ENCODE measurements at places on chromosomes 2 and 18.

- DNase-seq, result no peak
These were observed 173.8 kb upstream of the TMEM200C start for GRCh38 chr18:6069103-6069502.

DNA sequence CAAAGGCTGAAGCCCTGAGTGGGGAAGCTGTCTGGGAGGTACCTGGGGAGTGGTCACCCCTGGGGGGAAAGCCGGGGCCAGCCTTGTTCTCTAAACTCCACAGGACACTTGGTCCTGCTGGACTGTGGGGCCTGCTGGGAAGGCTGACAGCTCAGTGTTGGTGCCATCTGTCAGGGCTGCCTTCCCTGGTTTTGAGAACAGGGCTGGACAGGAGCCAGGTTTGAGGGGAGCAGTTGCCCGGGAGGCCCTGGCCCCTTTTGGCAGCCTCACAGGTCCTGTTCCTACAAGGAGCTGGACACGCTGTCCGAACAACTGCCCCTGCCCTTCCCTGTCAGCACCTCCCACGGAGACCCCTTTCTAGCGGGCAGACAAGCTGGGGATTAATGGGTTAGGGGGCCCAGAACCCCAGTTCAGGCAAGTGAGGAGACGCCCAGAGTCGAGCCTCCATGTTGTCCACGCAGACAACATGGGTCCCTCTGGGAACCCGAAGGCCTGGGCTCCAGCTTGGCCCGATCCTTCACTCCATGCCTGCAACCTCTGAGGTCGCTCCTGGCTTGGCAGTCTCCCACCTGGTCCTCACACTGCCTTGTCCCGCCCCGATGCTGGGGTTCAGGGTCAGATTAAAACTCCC, 40.8 kb downstream of the ATOH8 start:
- no peak for DNase-seq

DNA sequence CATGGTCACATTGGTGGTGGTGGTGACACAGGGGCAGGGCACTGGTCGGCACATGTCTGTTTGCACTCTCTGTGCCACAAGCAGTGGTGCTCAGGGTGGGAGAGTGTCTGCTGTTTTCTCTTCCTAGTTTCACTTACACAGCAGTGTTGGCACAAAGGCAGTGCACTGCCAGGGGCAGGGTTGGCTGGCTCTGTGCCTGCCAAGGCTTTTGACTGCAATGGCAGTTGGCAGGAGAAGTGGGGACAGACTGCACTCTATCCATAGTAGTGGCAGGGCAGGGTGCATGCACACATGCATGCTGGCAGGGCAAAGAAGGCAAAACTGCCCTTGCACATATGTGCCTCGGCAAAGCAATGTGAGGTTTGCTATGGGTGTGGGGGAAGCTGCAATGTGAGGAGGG, 635.9 kb downstream of the SUCLG1 start:
- no peak for DNase-seq

GRCh38 chr2:129729646-129730045, 249.8 kb upstream of the RAB6C start:
- no peak for DNase-seq

GRCh38 chr2:15729709-15730544, 138.3 kb downstream of the DDX1 start:
- DNase-seq, result no peak

- DNase-seq, result no peak
These were observed 17.7 kb downstream of the IWS1 start for GRCh38 chr2:127508631-127509034.

GRCh38 chr2:54903736-54904554, 146.3 kb downstream of the RTN4 start:
- DNase-seq, result no peak

DNA sequence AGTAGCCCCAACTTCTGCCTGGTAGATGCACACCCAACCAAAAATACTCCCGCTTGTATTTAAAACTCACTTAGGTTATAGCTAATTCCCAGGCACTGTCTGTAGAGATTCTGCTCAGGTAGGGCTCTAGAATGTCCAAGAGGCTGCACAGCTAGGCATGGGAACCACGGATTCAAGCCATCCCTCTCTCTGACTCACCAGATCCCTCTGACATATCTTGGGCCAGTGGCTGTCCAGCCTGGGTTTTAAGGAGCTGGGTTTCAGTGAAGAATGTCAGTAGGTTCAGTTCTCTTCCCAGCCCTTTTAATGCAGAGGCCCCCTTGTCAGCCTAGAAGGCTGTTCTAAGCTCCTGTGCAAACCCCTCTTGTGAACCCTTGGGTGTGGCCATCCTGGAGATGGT, 15.9 kb upstream of the IL1R1 start:
- no peak for DNase-seq

DNA sequence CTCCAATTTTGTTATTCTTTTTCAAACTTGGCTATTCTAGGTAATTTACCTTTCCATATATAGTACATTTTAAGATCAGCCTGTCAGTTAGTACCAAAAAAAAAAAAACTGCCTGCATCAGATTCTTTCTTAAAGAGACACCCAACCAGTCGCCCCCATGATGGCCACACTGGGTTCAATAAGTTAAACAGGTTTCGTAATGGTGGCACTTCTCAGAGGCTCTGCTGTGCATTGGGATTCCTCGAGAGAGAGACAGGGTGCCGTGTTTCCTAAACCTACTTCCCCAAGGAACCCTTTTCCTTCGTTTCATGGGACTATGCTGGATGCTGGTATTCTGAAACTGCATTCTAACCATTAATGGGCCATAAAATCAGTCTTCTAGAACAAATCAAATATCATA, 37.4 kb downstream of the MYO7B start:
- no peak for DNase-seq

- no peak for DNase-seq
These were observed 436.0 kb upstream of the CWC22 start for GRCh38 chr2:180442860-180443644.

- DNase-seq, result no peak
These were observed 92.4 kb downstream of the ZAP70 start for GRCh38 chr2:97805776-97806175.

- no peak for DNase-seq
These were observed 13.0 kb downstream of the PTMA start for GRCh38 chr2:231720987-231721966.

GRCh38 chr18:28176948-28177827, at the start of gene CDH2:
Gene CDH2 (minus strand): TSS chr18:28177130. CDS start chr18:28177022, 108 bp downstream.
- DNase-seq, result peak; percentile 95

DNA sequence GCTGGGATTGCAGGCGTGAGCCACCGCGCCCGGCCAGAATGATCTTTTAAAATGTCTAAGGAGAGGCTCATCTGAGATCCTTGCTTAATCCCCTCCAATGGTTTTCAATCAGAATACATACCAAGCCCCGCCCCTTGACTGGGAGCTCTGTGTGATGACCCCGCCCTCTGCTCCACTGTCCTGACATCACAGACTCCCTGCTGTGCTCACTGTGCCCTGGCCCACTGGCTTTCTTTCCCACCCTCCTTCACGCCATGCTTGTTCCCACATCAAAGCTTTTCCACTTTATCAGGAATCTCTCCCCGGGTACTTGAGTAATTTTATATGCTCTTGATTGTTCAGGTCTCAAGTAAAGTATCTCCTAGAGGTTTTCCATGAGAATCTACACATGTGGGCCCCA, 762.3 kb upstream of the ID2 start:
- no peak for DNase-seq

DNA sequence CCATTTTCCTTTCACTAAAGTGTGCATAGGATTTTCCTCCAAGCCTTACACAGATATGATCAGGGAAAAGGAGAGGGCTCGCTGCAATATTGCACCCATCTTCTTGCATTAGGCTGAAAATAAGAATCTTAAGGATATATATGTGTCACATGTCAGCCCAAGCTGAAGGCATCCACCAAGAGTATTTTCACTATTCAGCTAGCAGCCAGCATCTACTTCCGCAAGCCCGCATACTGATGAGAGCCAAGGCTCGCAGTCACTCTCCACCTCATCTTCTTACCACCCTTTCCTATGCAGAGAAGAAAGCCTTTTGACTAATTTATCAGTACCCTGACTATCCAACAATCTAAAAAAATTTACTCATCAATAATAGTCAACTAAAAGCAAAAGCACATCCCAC, 6.1 kb downstream of the TMEM163 start:
- no peak for DNase-seq

GRCh38 chr2:95039363-95039762, 13.9 kb downstream of the MAL start:
- DNase-seq, result no peak

DNA sequence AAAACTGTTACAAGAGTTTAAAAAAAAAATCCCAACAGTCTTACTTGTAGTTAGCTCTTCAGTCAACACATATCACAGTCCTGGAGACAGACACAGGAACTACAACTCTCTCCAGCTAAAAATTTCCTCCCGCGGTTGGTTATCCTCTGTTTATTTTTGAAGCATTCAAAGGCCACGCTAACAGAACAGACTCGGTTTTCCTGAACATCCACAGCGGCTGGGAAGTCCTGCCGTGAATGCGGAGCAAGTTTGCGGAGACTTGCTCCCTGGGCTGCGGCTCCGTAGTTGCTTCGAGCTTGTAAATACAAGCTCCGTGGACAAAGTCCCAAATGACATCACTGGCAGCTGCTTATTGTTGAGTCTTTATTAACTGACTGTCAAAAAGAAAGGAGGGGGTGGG, at the start of gene NCKAP5:
TSS of gene NCKAP5 (minus strand) at position 292 of the 400 bp plus-strand sequence. CDS start 50,937 bp downstream, outside the sequence.
- peak; percentile 57 for DNase-seq

- DNase-seq, result no peak
These were observed 326.2 kb upstream of the MEX3C start for GRCh38 chr18:51523671-51524070.

DNA sequence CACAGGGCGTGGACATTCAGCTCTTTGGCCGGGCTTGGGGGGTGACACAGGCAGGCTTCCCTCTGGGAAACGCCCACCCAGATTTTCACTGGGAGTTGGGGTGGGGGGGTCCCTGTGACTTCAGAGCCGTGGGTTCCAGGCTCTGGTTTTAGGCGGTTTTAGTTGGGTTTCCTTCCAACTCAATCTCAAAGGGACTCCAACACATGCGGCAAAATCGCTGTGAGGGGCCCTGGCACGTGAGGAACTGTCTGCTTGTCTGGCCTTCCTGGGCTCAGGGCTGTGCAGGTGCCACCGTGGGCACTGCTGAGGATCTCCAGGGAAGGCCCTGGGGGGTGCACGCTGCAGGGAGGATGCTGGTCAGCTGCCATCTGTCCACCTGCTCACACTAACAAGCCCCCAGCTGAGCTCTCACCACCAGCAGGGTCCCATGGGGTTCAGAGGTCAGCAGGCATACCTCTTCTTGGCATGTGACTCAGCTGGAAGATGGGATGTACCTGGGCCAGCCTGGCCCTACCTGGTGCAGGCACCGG, 11.7 kb downstream of the HS6ST1 start:
- DNase-seq, result no peak

- no peak for DNase-seq
These were observed 48.3 kb downstream of the COL3A1 start for GRCh38 chr2:189022492-189022891.

- DNase-seq, result no peak
These were observed 26.8 kb downstream of the TNP1 start for GRCh38 chr2:216833061-216833460.

DNA sequence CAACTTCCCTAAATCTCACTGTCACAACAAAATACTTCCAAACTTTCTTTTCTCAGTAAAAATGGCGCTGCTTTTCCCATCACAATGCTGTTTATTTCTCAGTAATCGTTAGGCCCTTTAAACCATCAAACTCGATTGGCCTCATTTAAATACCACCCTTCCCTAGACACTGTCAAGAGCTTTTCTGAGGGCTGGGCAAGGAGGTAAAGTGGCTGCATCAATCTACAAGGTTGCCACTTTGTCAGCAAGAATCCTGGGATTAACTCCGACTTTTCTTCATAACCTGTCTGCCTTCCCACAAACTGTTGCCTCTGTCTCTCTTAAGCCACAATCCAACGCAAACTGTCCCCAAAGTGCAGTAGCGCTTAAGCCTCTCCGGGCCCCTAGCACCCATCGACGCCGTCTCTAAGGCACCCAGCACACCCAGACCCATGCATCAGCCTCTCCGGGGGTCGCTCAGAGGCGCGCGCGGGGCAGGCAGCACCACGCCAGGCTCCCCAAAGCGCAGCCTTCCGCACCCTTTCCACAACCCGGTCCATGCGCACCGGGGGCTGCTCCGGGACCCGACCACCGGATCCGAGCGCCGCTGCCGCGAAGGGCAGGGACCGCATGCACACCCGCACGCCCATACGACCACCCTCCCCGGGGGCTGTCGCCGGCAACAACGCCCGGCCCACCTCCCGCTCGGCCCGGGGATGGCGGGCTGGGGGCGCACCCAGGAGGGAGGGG, 683 bp downstream of the MBOAT2 start:
- DNase-seq, result peak; percentile 56

- no peak for DNase-seq
These were observed 37.0 kb downstream of the NIFK start for GRCh38 chr2:121699421-121700333.

- no peak for DNase-seq
These were observed 167.3 kb upstream of the ALKAL2 start for GRCh38 chr2:455015-455705.

- DNase-seq, result no peak
These were observed 45.6 kb upstream of the GALNT3 start for GRCh38 chr2:165839610-165840009.

DNA sequence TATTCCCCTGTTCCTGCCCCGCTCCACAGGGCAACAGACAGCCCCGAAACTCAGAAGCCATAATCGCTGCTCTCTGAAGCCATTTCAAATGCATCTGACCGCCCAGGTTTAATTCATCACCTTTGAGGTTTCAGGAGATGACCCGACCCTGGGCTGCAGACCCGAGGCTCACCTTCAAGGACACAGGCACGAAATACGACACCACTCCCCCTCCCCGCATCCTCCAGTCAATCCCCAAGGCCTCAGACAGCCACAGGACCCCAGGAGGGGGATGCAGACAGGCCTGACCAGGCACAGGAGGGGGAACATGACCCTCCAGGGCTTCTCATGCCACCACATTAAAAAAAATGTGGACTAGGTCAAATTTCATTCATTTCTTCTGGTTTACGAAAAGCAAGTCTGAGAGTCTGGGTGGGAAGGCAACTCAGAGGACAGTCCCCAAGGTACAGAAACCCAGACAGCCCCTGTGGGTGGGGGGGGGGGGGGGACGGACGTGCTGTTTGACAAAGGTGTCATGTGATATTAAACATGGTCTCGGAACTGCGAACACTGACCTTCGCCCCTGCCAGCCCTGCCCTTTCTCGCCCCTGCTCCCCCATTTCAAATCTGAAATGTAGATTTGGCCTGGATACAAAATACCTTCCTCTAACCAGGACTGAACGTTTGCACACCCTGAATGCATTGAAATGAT, 142.9 kb downstream of the BCL11A start:
- DNase-seq, result no peak

DNA sequence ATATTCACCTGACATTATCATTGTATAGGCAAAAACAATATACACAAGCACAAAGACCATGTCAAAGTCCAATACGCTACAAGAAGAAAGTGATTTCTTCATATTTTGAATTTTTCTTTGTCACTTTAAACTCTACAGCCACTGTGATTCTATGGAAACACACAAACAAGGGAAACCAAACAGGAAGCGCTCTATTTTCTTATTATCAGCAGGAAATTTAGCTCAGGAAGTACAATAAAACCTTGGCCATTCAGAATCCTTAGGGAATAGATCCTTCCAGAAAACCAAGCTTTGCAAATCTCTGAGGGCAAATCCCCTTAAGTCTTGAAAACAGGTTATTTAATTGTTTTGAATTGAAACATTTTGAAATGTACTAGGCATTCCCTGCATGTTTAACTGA, 336.2 kb downstream of the EPHA4 start:
- DNase-seq, result no peak

GRCh38 chr18:40259115-40259835, 1695.8 kb upstream of the PIK3C3 start:
- no peak for DNase-seq
